Stimulated activated CD8-positive, alpha-beta memory T cell treated with anti-CD3 and anti-CD28 coated beads, Interleukin-2, amount 100 ng/mL, for 48 hours (primary cell): ENCODE measurements at places on chromosomes 1 and 21.

- DNase-seq = no peak
Measured at GRCh38 chr1:243851257-243851756, 1.3 kb upstream of the AKT3 start.

- no peak for DNase-seq
Measured at GRCh38 chr1:93111065-93111464, 32.0 kb downstream of the MTF2 start.

DNA sequence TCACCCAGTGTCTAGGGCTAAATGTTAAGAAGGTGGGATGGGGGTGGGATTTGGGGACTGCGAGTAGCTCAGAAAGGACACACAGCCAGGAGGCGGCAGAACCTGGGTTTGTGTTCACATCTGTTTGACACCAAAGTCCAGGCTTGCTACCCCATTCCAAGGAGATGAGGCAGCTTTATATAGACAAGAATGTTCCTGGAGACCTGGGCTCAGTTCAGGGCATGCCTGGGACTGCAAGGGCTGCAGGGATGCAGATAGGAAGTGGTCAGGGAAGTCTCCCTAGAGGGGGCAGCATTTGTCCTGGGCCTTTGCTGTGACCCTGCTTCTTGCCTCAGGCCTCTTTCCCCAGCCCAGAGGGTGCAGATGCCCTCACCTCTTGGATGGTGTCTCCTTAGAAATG is 16.3 kb downstream of the PADI3 start:
- no peak for DNase-seq

GRCh38 chr1:167668108-167668507 is 38.1 kb downstream of the RCSD1 start:
- no peak for DNase-seq

- DNase-seq = no peak
Measured at GRCh38 chr21:17529648-17530047, 16.8 kb downstream of the CXADR start.

DNA sequence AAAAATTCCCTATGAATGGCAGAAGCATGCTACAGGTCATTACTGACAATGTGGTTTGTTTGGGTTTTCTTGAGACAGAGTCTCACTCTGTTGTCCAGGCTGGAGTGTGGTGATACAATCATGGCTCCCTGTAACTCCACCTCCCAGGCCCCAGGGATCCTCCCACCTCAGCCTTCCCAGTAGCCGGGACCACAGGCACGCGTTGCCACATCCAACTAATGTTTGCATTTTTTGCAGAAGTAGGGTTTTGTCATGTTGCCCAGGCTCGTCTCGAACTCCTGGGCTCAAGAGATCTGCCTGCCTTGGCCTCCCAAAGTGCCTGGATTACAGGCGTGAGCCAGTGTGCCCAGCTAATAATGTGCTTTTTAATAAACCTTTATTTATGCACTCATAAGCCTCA is 259.1 kb downstream of the NFIA start:
- no peak for DNase-seq

DNA sequence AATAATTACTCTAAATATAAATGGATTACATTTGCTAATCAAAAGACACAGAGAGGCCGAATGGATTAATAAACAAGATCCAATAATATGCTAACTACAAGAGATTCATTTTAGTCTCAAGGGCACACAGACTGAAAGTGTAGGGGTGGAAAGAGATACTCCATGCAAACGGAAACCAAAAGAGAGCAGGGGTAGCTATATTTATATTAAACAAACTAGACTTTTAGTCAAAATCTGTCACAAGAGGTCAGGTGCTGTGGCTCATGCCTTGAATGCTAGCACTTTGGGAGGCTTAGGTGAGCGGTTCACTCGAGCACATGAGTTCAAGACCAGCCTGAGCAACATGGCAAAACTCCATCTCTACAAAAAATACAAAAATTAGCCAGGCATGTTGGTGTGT is 33.6 kb upstream of the DISP1 start:
- DNase-seq = no peak

DNA sequence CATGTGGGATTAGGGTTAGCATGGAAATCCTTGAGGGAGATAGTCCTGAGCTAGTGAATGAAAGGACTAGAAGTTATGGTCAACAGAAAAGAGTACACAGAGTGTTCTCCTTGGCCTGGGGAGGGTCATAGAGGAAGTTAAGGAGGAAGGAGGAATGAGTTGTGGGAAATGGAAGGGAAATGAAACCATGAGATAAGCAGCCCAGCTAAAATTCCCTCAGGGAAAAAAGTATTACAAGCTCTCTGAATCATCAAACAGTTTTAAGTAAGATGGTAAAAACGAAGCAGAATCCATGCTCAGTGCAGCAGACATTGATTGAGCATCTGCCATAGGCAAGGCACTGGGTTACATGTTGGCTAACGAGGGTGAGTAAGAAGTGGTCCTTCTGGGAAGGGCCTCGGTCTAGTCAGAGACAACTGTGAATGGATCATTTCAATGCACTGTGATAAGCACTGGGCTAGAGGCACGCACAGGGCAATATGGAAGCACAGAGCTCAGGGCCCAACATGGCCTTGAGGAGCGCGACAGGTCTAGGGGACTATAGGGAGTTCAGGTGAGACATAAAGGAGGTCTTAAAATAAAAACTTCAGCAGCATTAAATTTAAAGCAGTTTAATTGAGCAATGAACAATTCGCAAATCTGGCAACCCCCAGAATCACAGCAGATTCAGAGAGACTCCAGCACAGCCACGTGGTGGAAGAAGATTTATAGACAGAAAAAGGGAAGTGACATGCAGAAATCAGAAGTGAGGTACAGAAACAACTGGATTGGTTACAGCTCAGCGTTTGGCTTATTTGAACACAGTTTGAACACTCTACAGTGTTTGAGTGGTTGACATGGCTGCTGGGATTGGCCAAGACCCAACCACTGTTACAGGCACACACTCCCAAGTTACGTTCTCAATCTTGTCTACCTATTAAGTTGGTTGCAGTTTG is 219.5 kb downstream of the HLX start:
- no peak for DNase-seq

DNA sequence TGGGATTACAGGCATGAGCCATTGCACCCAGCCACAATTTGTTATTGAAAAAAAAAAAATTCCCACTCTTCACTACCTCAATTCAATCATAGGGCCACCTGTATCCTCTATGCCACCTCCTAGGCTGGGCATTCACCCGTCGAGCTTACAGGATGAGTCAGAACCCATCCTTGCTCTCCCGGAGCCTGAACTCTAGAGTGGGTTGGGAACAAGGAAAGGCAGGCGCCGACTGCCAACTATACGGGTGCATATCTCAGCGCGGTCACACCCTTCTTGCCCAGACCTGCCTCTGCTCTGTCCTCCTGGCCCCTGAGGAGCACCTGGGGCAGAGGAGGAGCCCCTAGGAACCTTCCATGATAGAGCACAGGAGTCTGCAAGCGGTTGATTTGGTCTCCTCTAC is 21.4 kb upstream of the LBR start:
- DNase-seq = no peak

- no peak for DNase-seq
Measured at GRCh38 chr1:213987422-213987926, 299 bp upstream of the PROX1 start.

DNA sequence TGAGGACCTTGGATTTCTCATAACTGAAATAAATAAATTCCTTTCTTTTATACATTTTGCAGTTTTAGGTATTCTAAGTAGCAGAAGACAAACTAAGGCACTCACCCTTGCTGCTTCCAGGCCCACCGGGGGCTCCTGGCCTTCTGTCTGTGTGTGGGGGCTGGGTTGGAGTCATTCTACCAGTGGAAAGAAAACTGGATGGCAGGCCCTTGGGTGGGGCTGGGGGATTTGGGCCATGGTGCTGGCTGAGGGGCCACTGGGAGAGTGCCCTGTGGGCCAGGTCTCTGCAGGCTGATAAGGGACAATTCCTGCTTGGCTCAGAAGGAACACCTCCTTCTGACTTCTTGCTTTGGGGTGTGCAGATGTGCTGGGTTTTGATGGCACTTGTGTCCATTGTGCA is 54.0 kb upstream of the CSF3R start:
- no peak for DNase-seq
